ENCODE measurements at places on chromosomes 1 and 21.

GRCh38 chr1:235998812-235999211 is 66.1 kb downstream of the NID1 start:
- peak; percentile 39 for DNase-seq

DNA sequence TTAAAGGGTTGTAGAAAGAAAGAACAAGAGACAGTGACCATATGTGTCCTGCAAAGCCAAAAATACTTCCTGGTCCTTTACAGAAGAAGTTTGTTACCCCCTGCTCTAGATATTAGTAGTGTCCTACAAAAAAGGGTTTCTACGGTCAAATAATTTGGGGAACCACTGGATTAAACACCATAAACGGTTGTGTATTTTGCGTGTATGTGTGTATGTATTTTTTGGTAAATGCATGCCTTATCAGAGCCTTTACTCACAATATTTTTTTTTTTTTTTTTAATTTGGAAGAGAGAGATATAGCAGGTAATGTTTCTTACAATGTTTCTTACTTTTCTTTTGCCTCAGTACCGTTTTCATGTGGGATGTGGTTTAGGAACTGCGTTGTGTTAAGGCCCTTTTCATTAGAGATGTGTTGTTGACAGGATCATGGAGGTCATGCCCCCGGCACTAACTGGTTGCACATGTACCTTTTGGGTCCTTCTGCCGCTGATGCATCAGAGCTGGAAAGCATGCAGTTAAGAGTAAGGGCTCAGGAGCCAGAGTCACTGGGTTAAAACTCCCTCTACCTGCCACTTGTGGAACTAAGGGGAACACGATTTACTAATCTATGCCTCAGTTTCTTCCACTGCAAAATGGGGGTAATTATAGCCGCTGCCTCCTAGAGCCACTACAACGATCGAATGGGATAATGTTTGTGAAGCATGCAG is 234.6 kb upstream of the KAZN start:
- DNase-seq = no peak

- DNase-seq = peak; percentile 43
Observed at GRCh38 chr1:25246600-25247023, 642 bp downstream of the RSRP1 start.

- DNase-seq = no peak
Observed at GRCh38 chr1:18557621-18558465, 72.8 kb upstream of the PAX7 start.

DNA sequence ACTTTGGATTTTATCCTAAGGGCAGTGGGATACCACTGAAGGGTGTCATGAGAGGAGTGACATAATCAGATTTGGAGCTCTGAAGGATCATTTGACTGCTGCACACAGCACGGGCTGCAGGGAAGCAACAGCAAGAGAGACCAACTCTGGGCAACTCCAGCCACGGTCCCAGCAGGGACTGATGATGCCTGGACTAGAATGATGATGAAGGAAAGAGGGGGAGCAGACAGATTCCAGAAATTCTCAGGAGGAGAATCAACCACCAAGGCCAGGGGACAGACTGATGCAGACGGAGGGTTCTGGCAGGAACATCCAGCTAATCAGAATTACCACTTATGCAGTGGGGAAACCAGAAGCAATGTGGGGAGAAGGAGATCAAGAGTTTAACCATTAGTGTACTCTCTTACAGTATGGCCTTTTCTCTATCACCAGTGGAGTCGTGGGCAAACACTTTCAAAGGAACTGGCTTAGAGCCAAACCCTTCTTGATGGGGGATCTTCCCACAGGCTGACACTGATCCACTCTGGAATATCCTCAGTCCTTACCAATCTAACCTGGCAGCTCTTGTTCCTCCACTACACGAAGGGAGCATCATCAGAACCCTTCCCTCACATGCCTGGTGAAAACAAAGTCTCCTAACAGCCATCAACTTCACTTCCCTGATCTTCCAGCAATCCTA is 3.3 kb downstream of the URB1 start:
- no peak for DNase-seq

DNA sequence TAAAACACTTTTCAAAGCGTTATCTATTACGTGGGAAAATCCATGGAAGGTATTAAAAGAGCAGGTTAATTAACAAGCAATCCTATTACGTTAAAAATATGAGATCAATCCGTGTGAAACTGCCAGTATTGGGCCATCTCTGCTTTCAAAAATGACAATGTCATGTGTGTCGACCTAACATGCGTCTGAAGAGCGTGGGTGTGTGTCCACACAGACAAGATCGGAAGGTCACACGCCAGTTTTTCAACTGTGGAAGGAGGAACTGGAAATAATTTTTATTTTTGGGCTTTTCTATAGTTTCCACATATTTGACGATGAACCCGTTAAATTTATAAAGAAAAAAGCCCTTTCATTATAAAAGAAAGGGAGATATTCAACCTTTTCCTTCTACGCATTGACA is 17.6 kb upstream of the ALDH4A1 start:
- DNase-seq = no peak

GRCh38 chr1:35560256-35561225 is 2.9 kb downstream of the NCDN start:
- no peak for DNase-seq

- DNase-seq = no peak
Observed at GRCh38 chr1:77847621-77848080, 40.8 kb upstream of the NEXN start.

GRCh38 chr1:173414539-173415226 is 62.5 kb upstream of the PRDX6 start:
- DNase-seq = no peak

DNA sequence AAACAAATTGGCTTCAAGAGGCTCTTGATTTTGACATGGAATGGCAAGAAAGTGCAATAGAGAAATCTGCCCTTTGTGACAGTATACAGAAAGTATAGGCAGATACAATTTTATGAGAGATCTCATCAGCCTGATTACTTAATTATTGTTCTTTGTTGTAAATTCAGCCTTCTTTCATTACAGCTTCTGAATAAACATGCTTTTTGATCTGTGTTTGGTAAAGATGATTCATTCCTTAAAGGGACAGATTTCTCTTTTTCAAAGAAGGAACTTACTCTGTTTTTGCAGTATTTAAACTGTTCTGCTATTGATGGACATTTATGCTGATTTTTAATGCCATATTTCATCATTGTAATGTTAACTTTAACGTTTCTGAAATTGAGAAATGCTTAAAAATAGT is 13.7 kb upstream of the MPC2 start:
- no peak for DNase-seq

DNA sequence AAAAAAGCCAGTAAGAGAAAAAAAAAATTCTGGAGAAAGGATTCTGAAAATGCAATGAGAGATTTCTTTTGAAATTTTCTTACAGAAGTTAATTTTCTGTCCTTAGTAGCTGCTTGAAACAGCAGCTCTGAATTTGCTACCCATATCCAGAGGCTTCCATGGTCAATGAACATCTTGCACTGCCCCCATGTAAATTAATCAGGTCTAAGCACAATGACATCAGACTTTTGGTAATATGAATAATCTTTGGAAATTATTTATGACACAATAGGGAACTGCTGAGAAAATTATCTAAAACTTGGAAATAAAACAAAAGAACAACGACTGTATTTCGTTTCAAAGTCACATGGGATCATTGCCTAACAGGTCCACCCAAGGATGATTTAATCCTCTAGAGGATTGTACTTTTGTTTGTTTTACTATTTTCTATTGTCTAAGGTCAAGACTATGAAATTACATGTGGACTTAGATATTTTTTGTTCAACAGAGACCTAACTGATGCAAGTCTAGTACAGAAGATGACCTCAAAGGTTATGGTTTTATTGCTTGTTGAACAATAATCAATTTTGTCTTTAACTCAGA is 312.1 kb downstream of the BACH1 start:
- no peak for DNase-seq

DNA sequence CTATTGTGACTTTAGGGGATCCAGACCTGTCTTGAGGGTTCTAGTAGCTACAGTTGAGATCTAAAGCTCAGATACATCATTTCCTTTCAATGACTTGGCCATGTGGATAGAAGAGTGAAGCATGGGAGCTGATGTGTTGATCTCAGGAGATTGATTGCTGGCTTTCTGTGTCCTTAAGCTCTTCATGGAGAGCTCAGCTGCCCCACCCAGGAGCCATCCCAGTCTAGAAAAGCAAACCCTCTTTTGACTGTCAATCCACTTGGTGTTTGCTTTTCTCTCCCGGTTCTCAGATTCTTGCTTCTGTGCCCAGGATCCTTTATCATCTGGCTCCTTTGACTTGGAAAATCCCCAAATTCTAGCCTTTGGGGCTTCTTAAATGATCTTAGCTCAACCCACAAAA is 87.2 kb downstream of the ATP1A1 start:
- DNase-seq = no peak

GRCh38 chr1:30864681-30865080 is 43.9 kb downstream of the SDC3 start:
- no peak for DNase-seq

DNA sequence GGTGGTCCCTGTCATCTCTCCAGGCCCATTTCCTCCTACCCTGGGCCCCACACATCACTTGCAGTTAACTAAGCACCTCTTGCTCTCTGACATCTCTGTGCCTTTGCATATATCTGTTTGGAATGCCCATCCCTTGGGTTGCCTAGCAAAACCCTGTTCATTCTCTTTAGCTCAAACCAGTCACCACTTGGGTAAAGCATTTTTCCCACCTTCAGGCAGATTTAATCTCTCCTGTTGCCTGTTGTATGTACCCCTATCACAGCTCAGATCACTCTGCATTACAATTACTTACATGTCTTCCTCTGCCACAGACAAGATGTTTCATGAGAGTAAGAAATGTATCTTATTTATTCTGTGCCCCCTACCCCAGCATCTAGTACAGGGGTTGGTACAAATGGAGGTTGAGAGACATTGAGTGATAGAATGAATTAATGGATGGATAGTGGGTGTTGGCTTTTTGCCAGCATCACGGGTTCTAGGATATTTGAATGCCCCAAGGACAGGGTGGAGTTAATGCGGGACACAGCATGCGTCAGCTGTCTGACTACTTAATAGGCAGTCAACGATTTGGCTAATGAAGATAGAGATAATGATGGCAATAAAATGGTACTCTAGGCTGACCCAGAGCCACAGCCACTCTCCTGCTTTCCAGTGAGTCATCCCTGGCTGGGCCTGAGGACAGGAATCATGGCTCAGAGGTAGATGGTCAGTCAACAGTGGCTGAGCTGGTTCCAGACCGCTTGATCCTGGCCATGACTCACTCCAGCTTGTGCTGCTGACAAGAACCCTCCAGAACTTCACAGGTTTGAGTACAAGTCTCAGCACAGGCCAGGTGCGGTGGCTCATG is 6.5 kb downstream of the NR0B2 start:
- peak; percentile 97 for DNase-seq

- no peak for DNase-seq
Observed at GRCh38 chr1:15101801-15102200, 51.7 kb upstream of the TMEM51 start.

GRCh38 chr1:41812051-41812450 is 106.7 kb downstream of the HIVEP3 start:
- DNase-seq = peak; percentile 82

GRCh38 chr1:32240140-32240951 is 6.7 kb upstream of the FAM167B start:
- DNase-seq = peak; percentile 73

GRCh38 chr1:20093940-20094391 is 24.0 kb downstream of the PLA2G5 start:
- no peak for DNase-seq

DNA sequence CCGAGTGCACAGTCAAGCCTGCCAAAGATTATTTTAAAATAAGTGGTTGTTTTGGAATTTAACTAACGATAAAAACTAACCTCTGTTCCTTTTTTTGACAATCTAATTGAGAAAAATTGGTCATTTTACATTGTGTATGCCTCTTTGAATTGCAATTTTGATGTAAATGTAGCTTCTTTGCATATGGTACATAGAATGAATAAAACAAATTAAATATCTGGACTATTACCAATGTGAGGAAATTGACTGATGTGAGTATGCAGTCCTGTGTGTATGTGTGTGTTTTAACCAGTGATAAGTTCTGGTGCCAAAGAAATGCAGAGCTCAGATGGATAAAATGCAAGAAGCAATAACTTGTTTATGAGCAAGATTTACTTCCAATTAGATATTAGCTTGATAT is 281.3 kb upstream of the ZP4 start:
- no peak for DNase-seq

DNA sequence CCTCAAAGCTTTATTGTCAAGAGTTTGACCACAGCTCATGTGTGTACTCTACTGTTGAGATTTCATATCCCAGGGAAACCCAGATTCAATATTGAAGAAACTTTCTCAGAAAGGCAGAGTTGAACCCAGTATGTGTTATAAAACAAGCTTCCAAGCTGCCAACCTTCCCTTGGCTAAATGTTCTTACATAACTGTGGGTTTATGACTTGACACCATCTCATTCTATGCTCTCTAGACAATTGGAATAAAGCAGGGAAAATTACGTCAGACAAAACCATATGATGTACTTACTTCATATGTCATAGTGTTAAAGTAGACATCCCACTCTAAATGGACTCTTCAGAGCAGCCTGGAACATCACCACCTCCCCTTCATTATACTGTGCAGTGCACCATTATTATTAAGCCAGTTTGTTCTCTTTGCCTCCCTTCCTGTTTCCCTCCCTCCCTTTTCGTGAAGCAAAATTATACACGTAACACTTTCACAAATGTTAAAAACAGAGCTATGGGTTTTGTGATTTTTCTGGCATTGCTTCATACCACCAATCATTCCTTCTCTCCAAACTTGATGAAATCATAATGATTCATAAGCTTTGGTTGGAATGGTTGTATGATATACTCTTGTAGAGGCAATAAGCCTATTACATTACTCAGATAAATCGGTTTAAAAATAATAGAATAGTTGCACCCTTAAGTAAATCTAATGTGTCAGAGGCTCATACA is 507.2 kb downstream of the LTN1 start:
- DNase-seq = peak; percentile 50

DNA sequence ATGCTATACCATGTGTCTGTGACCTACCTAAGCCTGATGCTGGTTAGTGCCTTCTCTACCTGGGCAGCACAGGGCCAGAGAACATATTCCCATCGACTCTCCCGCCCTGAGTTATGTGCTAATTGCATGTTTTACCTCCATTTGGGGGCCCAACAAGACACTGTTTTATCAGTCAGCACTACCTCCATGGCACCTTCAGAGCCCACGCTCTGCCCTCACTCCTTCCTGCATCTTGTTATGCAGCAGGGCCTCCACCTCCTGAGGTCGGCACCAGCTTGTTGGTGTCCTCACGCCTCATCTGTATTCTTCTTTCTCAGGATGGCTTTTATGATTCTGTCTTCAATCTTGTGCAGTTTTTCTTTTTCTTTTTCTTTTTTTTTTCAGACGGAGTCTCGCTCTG is 11.9 kb downstream of the WNT9A start:
- no peak for DNase-seq

- DNase-seq = no peak
Observed at GRCh38 chr1:93219443-93219842, 38.9 kb downstream of the CCDC18 start.

DNA sequence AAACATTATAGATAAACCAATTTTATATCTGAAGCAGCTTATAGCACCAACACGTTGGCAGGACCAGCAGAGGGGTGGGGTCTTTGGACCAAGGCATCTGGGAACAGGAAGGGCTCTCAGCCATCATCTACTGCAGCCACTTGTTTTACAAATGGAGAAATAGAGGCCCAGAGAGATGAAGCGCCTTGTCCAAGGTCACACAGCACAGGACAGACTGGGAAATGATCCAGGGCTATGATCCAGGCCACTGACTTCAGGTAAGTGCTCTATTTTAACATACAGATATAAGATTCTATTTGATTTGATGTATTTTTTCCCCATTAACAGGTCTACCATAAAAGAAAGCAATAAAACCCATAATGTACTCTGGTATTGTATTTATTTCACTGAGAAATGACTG is 16.9 kb downstream of the GADD45A start:
- no peak for DNase-seq

GRCh38 chr1:72516826-72517225 is 234.5 kb upstream of the NEGR1 start:
- DNase-seq = no peak
